NCI-H774 (cell line): ENCODE measurements at places on chromosomes 7 and 10.

- no peak for DNase-seq
Observed at GRCh38 chr10:47331954-47332353, 9.7 kb downstream of the GDF2 start.

- no peak for DNase-seq
Observed at GRCh38 chr7:155371884-155372781, 74.5 kb downstream of the INSIG1 start.

- no peak for DNase-seq
Observed at GRCh38 chr10:117163061-117163953, 25.2 kb upstream of the VAX1 start.

DNA sequence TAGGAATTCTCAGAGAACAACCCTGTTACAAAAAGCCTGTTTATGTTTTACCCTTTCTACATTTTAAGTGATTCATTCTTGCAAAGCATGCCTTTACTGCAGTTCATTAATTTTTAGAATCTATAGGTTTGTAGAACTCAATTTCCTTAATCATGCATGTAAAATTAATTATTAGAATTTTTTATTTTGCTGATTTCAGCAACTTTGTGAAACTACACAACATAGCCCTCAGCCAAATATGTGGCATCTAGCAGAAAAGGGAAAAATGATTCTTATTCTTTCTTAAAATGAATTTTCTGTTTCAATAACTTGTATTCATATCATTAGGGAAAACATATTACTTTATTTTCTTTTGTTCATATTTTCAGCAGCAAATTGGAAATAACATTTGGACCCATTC is 392.9 kb upstream of the PFKP start:
- no peak for DNase-seq

- DNase-seq = no peak
Observed at GRCh38 chr7:98177553-98177952, 33.7 kb upstream of the BHLHA15 start.

DNA sequence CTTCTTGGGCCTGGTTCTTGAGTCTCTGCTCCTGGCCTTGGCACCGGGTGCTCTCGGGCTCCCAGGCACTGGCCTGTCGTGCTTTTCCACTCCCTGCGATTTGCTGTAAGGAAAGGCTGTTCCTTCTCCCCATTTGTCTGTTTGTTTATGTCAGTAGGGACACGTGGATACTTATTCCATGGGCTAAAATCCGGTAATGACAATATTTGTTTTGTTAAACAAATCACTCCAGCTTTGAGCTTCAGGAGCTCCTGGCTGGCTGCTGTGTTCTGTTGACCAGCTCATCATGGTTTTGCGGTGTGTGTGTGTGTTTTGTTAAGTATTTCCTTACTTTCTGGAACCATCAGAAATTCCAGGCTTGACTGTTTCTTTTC is 17.5 kb upstream of the JAKMIP3 start:
- peak; percentile 33 for DNase-seq

DNA sequence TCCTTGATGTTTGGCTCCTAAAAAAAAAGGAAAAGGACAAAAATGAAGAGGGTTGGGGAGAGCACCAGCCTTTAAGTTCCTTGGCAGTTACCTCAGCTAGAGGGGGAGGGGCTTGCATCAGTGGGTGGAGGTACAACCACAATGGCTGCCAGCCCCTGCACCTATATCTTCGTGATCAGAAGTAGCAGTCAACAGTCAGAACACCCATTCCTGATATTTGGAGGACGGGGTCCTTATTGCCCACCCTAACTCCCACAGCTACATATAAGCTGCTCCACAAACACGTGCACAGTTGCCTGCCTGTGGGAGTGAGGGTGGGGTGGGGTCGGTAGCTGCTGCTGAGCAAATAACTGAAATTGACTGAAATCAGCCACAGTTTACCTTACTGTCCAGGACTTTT is 26.2 kb downstream of the C1GALT1 start:
- DNase-seq = no peak

GRCh38 chr10:57145548-57145947 is 784.5 kb upstream of the ZWINT start:
- DNase-seq = no peak

GRCh38 chr10:5555021-5555510 is 30.3 kb downstream of the CALML3 start:
- DNase-seq = no peak

GRCh38 chr7:115221456-115221855 is 299.6 kb downstream of the MDFIC start:
- no peak for DNase-seq

- no peak for DNase-seq
Observed at GRCh38 chr10:34797155-34797554, 17.9 kb downstream of the PARD3 start.

- no peak for DNase-seq
Observed at GRCh38 chr7:32515890-32516550, 20.7 kb downstream of the AVL9 start.

DNA sequence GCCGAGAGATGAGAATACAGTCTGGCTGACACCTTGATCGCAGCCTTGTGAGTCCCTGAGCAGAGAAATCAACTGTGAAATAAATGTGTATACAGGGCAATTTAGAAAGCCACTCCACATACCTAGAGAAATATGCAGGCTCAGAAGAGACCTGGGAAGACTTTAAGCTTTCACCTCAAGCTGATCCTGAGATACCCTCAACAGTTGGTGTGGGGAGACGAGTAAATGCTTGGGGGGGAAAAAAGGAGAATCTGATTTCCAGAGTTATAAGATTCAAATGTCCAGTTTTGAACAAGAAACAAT is 123.5 kb downstream of the SMURF1 start:
- no peak for DNase-seq

DNA sequence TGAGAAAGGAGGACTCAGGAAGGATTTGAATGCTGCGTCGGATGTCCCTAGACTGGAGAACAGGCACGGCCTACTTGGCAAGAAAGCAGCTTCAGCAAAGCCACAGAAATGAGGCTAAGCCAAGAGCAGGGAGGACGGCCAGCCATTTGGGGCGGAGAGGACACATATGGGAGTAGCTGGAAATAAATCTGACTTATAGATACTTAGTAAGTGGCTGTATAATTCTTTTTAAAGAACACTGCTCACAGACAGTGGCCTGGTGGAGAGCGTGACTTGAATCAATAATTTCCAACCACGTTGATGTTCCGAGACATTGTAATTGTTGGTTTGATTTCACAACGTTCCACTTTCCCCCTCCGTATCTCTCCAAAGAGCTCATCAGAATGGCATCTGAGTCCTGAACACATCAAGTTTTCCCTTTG is 67.7 kb upstream of the JCAD start:
- no peak for DNase-seq

DNA sequence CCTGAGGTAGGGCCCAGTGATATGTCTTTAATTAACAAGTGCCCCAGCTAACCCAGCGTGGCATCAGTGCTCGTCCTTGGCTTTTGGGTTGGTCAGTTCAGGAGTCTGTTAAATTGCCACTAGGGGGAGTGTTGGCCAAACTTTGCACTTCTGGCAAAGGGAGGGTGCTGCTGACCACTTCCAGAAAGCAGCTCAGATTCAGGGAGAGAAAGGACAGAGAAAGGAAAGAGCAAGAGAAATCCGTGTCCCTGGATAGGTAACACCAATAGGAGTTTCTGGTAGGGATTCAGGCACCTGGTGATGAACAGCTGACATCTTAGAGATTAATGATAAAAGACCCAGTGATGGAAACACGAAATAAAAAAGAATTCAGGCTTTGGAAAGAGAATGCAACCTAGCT is 243.1 kb upstream of the AOAH start:
- peak; percentile 78 for DNase-seq

- DNase-seq = no peak
Observed at GRCh38 chr10:130078120-130078519, 32.5 kb downstream of the C10orf143 start.

GRCh38 chr10:93595378-93596161 is 5.5 kb downstream of the RBP4 start:
- DNase-seq = no peak

GRCh38 chr10:3421537-3422257 is 249.1 kb upstream of the PITRM1 start:
- no peak for DNase-seq

DNA sequence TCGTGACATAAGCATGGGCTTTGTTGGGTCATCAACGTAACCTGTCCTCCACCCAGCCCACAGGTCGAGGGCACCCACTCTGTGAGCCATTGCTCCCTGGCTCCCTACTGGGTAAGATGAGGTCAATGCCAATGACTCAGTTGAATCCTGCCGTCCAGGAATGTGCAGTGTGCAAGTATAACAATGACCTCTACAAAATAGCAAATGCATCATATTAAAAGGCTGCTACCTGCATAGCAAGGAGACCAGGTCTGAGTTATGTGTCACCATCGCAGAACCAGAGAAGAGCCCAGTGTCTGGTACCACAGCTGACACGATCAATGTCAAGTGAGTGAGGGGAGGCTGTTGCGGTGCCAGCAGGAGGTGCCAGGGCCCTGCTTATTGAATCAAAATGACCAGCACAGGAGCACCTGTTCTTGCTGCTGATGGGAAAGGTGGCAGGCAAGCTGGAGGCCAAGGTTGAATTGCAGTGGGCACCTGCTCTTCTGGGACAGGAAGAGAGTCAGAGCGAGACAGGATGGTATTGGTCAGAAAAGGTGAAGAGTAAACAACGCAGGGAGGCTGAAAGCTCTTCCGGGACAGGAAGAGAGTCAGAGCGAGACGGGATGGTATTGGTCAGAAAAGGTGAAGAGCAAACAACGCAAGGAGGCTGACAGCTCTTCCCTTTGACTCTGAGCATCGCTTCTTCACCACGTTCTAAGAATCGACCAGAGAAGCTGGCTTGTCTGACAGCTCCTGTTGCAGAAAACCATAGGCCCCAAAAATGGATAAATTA is 108.7 kb upstream of the ADAM12 start:
- no peak for DNase-seq

GRCh38 chr10:24952143-24952706 is at the start of gene PRTFDC1:
TSS of gene PRTFDC1 (minus strand) at chr10:24952606. CDS start at chr10:24952575, 31 bp downstream.
- DNase-seq = no peak

GRCh38 chr10:101014966-101015581 is 15.5 kb downstream of the LZTS2 start:
- DNase-seq = no peak
